ENCODE measurements at places on chromosomes 5 and 9.
A peak's percentile ranks its signal among the peaks of the same experiment; 100 is the strongest.

DNA sequence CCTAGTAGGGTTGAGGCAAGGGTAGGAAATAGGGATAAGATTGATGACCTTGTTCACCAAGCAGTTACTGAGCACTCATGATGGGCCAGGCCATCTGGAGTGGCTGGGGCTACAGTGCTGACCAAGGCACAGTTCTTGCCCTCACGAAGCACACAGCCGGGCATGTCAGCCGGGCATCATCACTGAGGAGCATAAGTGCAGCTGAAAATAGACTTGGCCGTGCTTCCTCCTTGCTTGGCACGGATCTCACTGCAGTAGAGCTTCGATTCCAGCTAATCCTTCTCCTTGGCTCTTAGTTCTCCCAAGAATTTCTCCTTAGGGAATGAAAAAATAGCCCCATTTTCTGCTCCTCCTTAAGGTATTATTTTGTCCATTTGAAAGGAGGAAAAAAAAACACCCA lies 116.6 kb downstream of the NMUR2 start:
- no peak for DNase-seq

GRCh38 chr5:82356808-82357671 lies 78.9 kb upstream of the RPS23 start:
- peak; percentile 61 for DNase-seq

- DNase-seq: no peak
These were observed 25.8 kb downstream of the ADAMTSL2 start for GRCh38 chr9:133560311-133560710.

GRCh38 chr9:121237916-121238315 lies 30.0 kb upstream of the GSN start:
- DNase-seq: no peak

GRCh38 chr5:132776131-132776937 lies 705 bp downstream of the SEPTIN8 start:
- no peak for DNase-seq

DNA sequence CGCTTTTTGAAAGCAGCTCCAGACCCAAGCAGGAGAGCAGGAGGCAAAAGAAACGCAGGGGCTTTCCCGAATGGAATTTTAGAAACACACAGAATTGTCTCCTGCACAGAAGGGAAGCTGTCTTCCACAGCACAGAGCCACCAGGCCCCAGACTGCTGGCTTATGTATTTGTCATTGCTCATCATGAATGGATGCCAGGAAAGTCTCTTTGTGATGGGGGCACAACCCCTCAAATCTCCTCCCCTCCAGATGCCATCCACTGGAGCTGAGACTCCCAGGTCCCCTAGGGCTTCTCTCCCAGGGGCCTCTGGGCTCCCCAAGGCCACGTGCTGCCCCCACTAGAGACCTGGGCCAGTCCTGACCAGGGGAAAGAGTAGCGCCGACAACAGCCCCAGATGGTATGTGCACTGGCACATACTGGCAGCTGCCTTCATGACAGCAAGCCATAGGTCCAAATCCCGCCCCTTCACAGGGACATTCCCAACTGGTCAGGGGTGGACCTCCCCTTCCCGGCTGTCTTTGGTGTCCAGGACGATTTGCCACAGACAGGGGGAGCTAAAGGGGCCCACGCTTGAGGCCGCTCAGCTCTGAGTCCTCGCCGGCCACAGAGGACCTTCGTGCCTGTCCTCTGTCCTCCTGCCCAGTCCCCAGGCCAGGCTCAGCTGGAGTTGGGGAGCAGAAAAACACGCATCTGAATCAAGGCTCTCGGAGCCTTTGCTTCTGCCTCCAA lies 127.8 kb downstream of the KCNIP1 start:
- no peak for DNase-seq

DNA sequence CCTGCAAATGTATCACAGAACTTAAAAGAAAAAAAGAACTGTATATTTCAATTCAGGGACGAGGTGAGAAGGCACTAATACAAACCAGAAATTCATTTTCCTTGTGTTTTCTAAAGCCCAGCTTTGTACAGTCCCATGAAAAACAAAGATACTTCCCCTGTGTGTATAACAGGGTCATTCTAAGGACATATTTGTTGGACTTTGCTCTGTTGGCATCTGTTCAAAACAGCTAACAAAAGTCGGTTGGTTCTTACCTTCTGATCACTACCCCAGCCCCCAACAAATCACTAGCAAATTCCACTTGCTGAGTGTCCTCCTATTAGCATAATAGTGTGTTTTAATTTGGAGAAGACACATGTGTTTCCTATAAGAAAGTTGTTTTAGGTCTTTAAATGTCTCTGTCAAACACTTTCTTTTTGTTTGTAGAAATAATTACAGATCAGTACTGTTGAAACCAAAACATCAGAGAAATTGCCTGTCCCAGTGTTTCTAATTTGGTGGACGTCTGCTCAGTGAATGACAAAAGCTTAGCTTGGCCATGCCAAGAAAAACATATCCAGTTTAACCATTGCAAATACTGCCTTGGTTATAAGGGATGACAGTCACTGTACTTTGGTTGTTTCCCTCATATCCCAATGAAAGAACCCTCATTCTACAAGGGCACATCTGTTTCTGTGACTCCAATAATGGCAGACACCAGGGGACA lies 480.5 kb downstream of the EBF1 start:
- no peak for DNase-seq
